ENCODE measurements at places on chromosomes 3 and 15.
A peak's percentile ranks its signal among the peaks of the same experiment; 100 is the strongest.

- no peak for DNase-seq
Observed at GRCh38 chr3:152505926-152506325, 237.2 kb downstream of the MBNL1 start.

- no peak for DNase-seq
Observed at GRCh38 chr3:52742418-52743041, 28.2 kb downstream of the NEK4 start.

- no peak for DNase-seq
Observed at GRCh38 chr3:113698956-113699355, 2.5 kb upstream of the USF3 start.

GRCh38 chr3:126478581-126479310 is 3.1 kb upstream of the ZXDC start:
- no peak for DNase-seq

DNA sequence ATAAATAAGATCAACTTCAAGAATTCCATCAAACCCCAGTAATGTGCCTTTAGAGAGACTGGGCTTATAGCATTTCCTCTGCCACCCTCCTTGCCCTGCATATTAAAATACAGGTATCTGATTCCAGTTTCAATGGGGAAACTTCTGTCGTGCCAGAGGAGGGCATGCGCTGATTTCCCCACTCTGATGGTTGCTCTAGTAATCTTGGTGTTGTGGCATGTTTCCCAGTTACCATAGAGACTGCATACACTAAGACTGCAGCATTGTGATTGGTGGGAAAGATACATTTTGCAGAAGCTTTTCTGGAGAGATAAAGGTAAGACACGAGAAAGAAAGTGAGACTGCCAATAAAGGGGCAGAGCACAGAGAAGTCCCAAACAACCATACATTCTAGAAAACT is 225.6 kb downstream of the TIGIT start:
- DNase-seq, result no peak

DNA sequence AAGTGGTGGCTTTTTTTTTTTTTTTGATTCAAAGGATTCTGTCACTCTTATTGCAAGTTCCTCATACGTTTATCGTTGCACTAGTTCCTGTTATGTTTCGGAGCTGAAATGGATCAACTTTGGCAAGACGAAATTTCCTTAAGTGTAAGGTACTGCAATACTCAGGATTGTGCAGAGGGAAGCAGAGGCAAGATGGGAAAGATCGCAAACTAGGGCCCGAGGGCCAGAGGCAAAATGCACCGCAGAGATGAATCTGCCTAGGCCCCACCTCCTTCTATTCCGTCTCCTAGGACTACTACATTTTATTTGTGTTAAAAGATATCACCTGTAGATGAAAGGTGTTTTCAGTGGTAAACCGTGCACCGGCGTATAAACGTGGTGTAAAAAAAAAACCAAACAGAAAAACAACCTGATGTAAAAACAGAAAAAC is 331 bp downstream of the RNU6-1 start:
- no peak for DNase-seq

GRCh38 chr3:32861681-32862080 is 43.9 kb downstream of the TRIM71 start:
- no peak for DNase-seq

GRCh38 chr3:181771120-181771519 is 59.4 kb downstream of the SOX2 start:
- DNase-seq, result no peak

GRCh38 chr15:68441045-68441743 is 9.2 kb upstream of the ITGA11 start:
- no peak for DNase-seq

- DNase-seq, result peak; percentile 30
Observed at GRCh38 chr15:63502843-63503738, 1.3 kb upstream of the USP3 start.

DNA sequence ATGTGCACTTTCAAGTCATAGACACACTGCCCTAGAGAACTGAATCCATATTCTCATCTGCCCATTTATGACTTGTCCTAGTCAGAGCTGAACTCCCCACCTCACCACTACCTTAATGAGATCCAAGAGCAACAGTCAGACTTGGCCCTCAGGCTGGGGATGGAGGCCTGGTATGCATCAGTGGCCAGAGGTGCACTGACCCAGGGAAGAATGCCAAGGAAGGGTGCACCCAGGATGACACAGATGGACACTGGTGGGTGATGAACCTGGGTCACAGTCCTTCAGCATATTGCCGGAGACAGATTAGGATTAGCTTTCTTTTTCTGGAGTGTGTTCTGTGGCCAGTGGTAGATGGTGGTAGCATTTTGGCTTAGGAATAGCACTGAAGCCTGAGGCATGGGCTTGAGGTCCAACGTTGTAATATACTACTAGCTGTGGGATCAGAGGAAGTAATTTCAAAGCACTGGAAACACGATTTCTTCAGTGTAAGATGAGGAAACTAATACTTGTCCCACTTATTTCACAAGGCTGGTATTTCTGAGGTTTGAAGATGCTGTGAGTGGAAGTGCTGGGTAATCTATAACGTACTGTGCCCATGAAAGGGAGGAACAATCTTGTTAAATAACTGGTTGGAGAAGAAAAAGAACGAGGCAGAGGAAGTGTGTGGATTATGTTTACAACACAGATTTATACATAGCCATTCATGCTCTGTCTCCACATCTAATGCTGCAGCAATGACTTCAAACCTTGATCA is 265.0 kb downstream of the THRB start:
- DNase-seq, result no peak

GRCh38 chr3:43073836-43074220 is 32.1 kb downstream of the POMGNT2 start:
- no peak for DNase-seq

DNA sequence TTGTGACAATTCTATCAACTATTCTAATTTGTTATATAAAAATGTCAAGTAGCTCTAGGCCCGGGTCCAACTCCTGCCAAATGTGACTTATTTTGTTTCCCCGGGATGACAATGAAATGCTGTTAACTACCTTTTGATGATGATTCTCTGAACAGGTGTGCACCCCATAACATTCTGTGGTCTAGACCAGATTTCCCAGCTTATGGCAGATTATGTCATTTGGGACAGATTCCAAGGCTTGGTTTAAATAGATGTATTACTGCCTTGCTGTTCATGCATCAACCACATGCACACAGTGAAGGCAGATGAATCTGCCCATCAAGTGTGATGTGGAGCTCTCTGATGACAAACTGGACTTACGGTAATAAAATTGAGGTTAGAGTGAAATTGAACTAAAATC is 150.5 kb downstream of the MECOM start:
- no peak for DNase-seq

DNA sequence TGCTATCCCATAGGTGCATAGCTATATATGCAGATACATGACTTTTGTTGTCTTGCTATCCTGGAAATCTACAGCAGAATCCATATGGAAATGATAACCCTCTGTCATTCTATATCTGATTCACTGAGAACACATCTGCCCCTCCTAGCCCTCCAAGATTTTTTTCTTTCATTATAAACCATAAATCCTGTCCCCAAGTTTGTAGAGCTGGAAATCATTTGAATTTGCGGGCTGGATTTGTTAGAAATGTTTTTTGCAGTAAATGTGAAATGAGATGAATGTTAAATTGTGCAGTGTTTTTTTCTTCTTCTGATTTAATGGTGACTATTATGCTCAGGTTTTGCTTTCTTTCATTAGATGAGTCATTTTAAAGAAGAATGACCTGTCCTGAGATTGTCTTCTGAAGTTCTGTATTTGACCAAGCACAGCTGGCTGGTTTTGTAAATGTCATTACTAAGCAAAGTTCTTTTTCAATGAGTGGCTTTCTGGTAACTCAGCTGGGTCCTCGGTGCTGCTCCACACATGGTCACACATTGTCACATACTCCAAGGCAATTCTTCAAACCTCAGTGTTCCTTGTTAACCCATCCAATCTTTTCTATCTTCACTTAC is 25.3 kb upstream of the ABHD17C start:
- no peak for DNase-seq

DNA sequence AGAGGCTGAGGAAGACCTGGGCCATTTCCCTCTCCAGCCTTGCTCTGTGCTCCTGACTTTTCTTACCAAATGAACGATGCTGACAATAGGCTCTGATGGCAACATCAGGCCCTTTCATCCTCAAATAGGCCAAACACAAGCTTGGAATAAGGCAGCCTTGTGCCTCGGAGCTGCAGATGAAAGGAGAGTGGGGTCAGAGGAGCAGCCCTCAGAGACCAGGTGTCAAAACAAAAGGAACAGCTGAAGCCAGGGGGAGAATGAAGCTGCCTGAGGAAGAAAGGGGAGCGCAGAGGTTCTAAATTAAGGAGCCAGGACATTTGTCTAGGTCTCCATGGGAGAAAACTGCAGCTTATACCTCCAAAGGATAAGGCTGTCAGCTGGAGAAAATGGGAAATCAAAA is 5.1 kb downstream of the BFSP2 start:
- no peak for DNase-seq

Measured in activated CD4-positive, CD25-positive, alpha-beta regulatory T cell (primary cell).